ENCODE measurements at places on chromosomes 2 and 18.

DNA sequence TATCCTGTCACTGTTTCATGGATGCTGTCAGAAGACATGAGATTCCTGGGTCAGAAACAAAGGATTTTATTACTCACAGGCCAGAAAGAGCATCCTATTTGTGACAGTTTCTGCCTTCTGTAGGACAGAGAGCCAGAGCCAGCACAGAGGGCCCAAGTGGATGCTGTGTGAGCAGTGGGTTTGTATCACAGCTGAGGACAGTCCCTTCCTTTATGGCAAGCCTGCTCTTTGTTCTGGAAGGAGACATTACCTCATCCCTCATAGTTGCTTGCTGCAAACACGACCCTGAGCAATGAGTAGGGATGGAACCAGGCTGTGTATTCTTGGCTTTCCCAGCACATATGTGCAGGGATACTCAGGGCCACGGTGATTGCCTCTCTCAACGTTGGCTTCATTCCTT is 41.6 kb downstream of the ARHGEF4 start:
- DNase-seq: no peak

DNA sequence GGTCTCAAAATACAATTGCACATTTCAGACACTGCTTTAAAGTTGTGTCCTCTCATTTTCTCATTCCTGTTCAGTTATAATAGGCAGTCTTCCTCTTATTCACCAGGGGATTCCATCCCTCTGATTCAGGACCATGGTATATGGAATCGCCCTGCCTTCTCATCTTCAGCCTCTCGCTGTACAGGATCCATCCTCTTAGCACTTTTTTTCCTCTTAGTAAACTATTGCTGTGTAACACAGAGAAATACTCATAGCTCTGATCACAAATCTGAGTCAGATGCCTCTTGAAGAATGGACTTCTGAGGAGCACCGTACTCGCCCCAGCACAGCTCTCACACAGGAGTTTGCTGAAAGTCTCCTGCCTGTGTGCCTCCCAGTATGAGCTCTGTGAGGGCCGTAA is 11.3 kb downstream of the RMP24 start:
- DNase-seq: no peak

DNA sequence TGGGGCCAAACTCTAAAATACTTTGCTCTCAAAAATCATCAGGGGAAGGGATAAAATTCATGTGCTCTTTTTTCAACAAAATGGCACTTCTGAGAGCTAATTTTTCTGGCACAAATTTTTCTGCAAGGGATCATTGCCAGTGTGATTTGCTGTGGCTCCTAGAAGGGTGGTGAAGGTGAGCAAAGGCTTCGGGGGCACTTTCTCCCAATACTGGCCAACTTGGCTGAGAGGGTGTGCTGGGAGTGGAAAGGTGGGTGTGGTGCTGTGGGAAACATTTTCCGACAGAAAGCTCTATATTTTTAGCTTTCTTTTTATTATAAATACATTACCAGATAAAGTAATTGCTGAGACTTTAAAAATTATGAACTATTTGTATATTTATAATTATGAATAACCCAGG is 419 bp downstream of the SMYD1 start:
- DNase-seq: no peak

DNA sequence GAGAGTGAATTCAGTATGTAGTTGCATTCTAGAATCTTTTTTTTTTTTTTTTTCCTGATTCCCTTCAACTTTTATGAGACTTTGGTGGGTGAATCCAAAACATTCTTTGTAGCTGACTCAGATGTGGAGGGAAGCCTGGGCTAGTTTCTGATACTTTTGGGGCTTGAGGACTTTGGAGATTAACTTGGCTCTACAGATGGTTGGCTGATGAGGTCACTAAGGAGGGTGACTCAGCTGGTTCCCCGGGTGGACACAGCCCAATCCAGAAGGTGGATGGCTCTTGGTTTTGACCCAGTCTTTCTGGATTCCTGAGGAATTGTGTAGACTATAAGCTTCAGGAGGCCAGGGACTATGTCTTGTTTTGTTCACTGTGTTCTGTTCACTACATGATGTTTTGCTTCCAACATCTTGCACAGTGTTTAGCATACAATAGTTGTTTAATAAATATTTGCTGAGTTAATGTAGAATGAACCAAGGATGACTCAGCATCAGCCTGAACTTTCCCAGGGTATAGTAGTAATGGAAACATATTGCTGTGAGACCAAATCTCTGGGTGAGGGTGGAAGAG is 30.5 kb downstream of the LAMA3 start:
- DNase-seq: no peak

- DNase-seq: peak; percentile 15
Observed at GRCh38 chr18:62187543-62188510, 772 bp downstream of the RELCH start.

GRCh38 chr2:46175419-46175818 is 121.8 kb upstream of the EPAS1 start:
- no peak for DNase-seq

DNA sequence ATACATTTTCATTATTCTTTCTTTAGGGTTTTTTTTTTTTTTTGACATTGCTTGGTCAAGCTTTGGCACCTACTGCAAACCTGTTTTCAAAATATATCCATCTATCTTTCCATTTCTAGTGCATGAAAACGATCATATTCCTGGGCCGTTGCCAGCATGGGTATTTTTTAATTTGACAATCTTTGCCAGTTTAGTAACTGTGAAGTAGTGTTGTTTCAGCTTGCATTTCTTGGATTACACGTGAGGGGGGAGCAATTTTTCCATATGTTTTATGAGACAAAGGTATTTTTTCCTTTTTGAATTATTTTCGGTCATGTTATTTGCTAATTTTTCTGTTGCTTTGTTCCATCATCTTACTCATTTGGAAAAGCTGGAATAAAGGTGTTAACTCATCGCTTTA is 40.9 kb downstream of the TSHZ1 start:
- no peak for DNase-seq

- DNase-seq: no peak
Observed at GRCh38 chr2:159129269-159129668, 157.2 kb downstream of the WDSUB1 start.

- DNase-seq: no peak
Observed at GRCh38 chr2:80531319-80531718, 226.8 kb upstream of the LRRTM1 start.

- DNase-seq: no peak
Observed at GRCh38 chr2:113124984-113125855, 2.2 kb upstream of the IL1RN start.

GRCh38 chr2:104481341-104481740 is 372.6 kb upstream of the POU3F3 start:
- DNase-seq: no peak

DNA sequence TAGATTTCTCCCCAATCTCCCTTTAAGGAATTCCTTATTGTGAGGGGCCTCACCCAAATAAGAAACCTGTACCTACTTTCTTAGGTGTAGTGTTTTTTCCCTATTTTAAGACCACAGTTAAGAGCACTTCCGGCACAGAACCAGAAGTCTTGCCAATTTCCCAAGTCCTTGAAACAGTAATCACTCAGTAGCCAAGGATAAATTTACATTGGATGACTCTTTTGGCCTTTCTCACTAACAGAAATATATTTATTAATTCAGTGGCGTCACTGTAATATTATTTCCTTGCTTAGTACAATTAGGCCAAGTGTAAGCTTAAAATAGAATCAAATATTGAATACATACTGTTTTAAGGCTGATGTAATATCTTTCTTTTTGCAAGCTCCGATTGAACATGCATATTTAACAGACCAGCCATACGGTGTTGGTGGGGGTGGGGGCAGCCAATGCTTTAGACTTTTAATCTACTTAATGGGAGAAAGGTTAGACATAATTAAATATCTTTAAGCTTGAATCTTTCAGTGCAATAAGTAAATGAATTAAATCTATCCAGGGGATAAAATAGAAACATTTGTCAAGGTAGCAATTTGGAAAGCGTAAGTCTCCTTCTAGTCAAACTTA is 50.8 kb upstream of the ITGA6 start:
- no peak for DNase-seq

GRCh38 chr2:138123741-138124140 is 159.5 kb downstream of the HNMT start:
- no peak for DNase-seq

All from mucosa of gallbladder (tissue), 1 donor.